ENCODE measurements at places on chromosomes 4 and X.

GRCh38 chrX:13284570-13284969, 35.3 kb downstream of the ATXN3L start:
- H3K4me3 ChIP-seq, result no peak overlapping the region
- no peak for ATAC-seq
- no peaks in the 10 kb centered on the region for H3K4me1 ChIP-seq
- no peaks in the 10 kb centered on the region for H3K27me3 ChIP-seq

GRCh38 chrX:94329182-94329581, 655.2 kb downstream of the FAM133A start:
- no peak overlapping the region for H3K4me3 ChIP-seq
- H3K27ac ChIP-seq, result no peak overlapping the region
- no peaks in the 10 kb centered on the region for H3K27me3 ChIP-seq
- no peaks in the 10 kb centered on the region for H3K4me1 ChIP-seq

DNA sequence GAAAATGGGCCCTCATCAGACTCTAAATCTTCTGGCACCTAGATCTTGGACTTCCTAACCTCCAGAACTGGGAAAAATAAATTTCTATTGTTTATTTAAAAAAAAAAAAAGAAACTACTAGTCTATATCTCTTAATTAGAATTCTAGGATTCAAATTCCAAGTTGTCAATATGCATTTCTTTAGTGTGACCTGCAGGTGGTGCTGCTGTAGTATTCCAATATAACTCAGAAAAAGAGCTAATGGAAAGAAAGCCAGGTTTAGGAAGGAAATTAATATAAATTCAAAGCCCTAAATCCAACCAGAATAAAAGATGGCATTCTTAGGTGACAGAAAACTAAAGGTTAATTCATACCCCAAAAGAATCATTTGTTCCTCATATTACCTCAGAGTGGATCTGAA, 80.0 kb upstream of the NALF2 start:
- no peak overlapping the region for H3K4me3 ChIP-seq
- no peaks in the 10 kb centered on the region for H3K36me3 ChIP-seq
- no peak overlapping the region for H3K27ac ChIP-seq
- no peak for ATAC-seq
- no peaks in the 10 kb centered on the region for H3K4me1 ChIP-seq

- H3K4me1 ChIP-seq, result no peaks in the 10 kb centered on the region
- no peak overlapping the region for H3K27ac ChIP-seq
- H3K36me3 ChIP-seq, result no peaks in the 10 kb centered on the region
- no peak for ATAC-seq
These were observed 41.9 kb upstream of the CBR4 start for GRCh38 chr4:169051761-169052593.

DNA sequence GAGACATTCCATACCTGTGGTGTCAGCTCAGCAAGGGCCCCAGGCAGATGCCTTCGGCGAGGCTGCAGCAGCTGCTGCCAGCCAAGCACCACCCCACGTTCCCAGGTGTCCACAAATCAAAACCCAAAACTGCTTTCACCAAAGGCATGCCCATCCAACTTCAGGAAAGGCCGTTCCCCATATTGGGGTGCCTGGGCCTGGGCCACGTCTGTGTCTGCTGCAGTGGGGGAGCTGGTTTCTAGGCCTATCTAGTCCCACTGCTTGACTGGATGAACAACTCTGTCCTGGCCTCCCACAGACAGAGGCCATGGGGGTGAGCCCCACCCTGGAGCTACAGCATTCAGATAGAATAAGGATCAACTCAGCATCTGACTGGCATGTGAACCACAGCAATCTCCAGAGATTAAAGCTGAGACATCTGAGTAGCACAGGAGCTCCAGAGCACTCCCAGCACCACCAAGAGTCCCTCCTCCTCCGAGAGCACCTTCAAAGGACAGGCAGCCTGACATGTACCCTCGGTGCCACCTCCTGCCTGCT, 37.0 kb downstream of the NAT8L start:
- ATAC-seq, result no peak
- no peak overlapping the region for H3K4me3 ChIP-seq
- no peaks in the 10 kb centered on the region for H3K4me1 ChIP-seq

DNA sequence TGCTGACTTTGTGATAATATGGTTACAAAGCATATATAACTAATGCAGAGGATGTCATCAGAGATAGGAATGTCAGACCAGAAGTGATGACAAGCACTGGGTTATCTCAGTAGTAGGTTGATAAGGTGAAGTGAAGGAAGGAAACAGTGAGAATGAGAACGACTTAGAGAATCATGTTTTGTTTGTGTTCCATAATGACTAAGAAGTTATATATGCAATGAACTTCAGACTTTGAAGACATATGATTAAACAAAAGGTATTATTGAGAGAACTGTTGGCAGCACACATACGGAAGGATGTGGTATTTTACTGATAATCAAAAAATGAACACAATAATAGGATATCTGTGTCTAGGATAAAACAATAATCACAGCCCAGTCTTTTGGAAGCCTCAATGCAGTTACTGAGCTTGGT, 18.3 kb upstream of the HHIP start:
- ATAC-seq, result no peak
- no peak overlapping the region for H3K4me3 ChIP-seq
- no peaks in the 10 kb centered on the region for H3K36me3 ChIP-seq
- H3K27me3 ChIP-seq, result no peaks in the 10 kb centered on the region
- H3K4me1 ChIP-seq, result no peaks in the 10 kb centered on the region
- no peak overlapping the region for H3K27ac ChIP-seq

DNA sequence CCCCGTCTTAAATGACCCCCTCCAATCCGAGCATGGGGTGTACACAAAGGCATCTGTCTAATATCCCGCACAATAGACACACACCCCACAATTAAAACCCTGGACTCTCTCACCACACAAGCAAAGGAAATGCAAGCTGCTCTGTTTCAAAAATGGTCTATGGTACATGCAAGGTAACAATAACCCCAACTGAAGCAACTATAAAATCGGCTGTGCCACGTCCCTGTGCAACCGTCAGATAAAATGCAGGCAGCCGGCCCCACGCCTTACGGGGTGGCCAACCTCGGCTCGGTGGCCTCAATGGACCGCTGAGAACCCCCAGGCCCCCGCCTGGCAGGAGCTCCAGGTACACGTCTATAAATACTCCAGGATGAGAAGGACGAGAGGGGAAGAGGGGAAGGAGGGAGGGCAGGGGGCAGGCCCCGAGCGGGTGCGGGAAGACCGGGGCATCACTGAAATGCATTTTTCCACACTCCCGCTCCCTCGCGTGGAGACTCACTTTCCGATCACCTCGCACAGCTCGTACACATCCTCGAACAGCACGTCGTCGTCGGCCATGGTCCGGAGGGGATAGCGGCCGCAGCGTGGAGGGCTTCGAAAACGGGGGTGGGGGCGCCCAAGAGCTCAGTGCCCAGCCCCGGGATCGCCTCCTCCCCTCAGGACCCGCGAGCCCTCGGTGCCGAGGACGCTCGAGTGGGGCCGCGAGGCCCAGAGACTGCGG, 763 bp downstream of the CASK start:
- H3K27me3 ChIP-seq, result no peaks in the 10 kb centered on the region
- H3K36me3 ChIP-seq, result peaks cover 12% of the 10 kb centered on the region
- ATAC-seq, result peak; percentile 0
- H3K4me1 ChIP-seq, result peaks cover 5% of the 10 kb centered on the region
- H3K4me3 ChIP-seq, result peak overlapping the region; percentile 98

- H3K4me3 ChIP-seq, result no peak overlapping the region
- H3K36me3 ChIP-seq, result no peaks in the 10 kb centered on the region
- peaks cover 6% of the 10 kb centered on the region for H3K27me3 ChIP-seq
- no peaks in the 10 kb centered on the region for H3K4me1 ChIP-seq
These were observed 168.6 kb downstream of the MGST2 start for GRCh38 chr4:139834226-139834662.

DNA sequence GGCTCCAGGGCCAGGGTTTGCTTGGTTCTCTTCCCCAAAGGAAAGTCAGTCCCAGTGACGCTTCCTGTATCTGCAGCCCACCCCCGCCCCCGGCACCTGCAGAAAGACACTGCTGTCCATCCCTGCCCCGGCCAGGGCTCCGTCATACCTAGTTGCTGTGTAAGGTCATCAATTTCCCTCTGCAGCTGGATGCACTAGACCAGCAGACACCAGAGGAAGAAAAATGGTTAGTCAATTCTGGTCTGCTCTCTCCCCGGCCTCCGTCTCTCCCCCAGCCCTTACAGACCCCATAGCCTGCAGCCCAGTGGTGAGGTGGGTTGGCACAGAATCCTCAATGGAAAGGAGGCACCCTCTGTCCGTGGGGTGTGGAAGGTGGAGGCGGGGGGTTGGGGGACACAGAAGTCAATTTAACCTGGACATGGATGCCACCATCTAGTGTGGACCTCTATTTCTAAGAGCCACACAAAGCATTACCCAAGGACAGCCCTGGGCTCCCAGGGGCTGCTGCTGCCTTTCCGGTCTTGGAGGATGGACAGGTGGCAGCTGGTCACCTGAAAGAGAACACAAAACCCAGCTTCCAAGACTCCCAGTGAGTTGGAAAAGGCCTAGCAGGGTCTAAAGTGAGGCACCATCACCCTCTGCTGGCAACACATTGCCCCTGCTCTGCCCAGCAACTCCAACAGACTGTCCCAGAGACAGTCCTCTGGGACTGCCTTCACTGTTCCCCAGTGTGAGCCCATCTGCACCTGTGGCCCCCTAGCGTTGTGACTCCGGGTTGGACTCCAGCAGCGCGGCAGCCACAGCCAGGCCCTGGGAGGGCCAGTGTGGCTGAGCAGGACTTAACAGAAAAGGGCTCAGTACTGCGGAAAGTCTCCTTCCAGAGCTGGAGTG, 40.2 kb upstream of the NHSL2 start:
- peaks cover 23% of the 10 kb centered on the region for H3K27me3 ChIP-seq
- no peaks in the 10 kb centered on the region for H3K36me3 ChIP-seq
- H3K27ac ChIP-seq, result no peak overlapping the region

- peaks cover 5% of the 10 kb centered on the region for H3K36me3 ChIP-seq
- H3K27me3 ChIP-seq, result peaks cover 5% of the 10 kb centered on the region
- peak; percentile 76 for ATAC-seq
- peak within 1 kb of the TSS; percentile 95 for H3K4me3 ChIP-seq
These were observed at the start of gene LONRF3 for GRCh38 chrX:118974088-118974907. Gene LONRF3, plus strand, starts transcription at chrX:118974618. Its CDS starts 163 bp downstream, at chrX:118974781.

DNA sequence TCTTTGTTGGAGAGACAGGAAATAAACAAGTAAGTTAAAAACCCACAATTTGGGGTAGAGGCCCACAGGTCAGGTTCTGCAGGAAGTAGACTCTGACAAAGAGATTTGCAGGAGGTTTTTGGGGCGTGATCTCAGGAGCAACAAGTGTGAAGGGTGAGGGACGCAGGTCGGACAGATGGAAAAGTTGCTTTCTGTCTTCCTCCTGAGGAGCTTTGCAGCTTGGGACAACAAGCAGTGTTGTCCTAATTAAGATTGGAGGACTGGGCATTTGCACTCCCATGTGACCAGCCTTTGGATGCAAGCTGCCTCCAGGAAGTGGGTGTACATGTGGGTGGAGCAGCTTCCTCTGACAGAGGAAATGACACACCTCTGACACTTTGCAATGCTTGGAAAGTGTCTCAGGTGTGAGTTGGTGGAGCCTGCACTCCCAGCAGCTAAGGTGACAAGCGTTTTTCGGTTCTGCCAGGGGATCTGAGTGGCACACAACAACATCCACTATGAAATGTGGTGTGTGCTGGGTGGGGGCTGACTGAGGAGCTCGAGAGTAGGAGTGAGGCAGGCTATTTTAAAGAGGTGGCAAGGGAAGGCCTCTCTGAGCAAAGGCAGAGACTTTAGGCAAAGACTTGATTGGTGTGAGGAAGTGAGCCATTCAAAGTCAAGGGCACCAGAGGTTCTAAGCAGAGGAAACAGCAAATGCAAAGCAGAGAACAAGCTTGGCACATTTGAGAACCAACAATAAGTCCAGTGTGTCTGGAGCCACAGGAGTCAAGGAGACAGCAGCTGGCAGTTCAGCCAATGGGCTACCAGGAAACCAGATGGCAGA, 339.8 kb upstream of the GATB start:
- no peaks in the 10 kb centered on the region for H3K27me3 ChIP-seq
- peaks cover 6% of the 10 kb centered on the region for H3K36me3 ChIP-seq
- H3K27ac ChIP-seq, result peak overlapping the region; percentile 95
- ATAC-seq, result peak; percentile 90
- peak overlapping the region; percentile 89 for H3K4me3 ChIP-seq
- peaks cover 59% of the 10 kb centered on the region for H3K4me1 ChIP-seq

GRCh38 chr4:158208963-158209640, 1.2 kb upstream of the TMEM144 start:
- peaks cover 29% of the 10 kb centered on the region for H3K27me3 ChIP-seq
- H3K4me1 ChIP-seq, result peaks cover 7% of the 10 kb centered on the region
- H3K27ac ChIP-seq, result no peak overlapping the region
- no peaks in the 10 kb centered on the region for H3K36me3 ChIP-seq
- ATAC-seq, result no peak

GRCh38 chr4:170011921-170012628, 14.1 kb downstream of the MFAP3L start:
- no peak for ATAC-seq
- H3K4me1 ChIP-seq, result peaks cover 5% of the 10 kb centered on the region
- H3K4me3 ChIP-seq, result no peak overlapping the region
- no peak overlapping the region for H3K27ac ChIP-seq
- H3K36me3 ChIP-seq, result no peaks in the 10 kb centered on the region

DNA sequence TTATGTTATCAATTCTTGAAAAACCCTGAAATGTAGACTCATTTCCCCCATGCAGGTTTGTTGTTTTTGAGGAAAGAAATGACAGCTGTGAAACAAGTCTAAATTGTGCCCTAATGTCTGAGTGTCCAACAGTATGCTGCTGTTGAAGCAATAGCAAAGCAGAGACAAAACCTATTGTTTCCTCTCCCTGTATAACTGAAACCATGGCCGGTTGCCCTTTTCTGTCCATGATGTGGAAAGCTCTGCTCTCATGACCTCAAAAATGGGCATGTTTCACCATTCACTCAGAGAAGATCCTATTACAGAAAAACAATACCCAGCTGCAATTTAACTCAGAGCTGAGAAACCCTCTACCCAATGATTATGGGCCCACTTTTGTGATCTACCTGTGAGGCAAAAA, 312.6 kb upstream of the FTHL17 start:
- no peaks in the 10 kb centered on the region for H3K27me3 ChIP-seq
- no peaks in the 10 kb centered on the region for H3K4me1 ChIP-seq
- no peak for ATAC-seq
- no peak overlapping the region for H3K27ac ChIP-seq

DNA sequence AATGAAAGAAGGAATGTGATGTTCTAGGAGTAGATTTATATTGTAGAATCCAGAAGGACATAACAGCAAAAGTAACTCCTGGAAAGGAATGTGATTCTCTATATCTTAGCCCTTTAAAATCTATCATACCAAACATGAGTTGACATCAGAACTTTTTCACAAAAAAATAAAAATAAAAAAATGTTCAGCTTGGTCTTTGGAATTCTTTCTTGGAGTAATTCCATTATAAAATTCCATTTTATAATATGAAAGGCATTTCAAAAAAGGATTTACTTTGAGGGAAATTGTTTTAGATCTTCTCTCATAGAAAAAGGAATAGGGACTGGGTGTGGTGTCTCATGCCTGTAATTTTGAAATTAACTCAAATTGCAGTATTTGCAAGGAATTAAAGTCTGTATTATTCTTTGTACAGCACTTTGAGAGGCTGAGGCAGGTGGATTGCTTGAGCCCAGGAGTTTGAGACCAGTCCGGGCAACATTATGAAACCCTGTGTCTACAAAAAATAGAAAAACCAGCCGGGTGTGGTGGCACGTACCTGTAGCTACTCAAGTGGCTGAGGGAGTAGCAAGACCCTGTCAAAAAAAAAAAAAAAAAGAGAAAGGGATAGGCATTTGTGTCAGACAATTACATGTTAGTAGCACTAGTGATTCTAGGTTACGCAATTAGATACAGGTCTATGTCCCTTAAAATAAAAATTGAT, 134.9 kb downstream of the SLC4A4 start:
- H3K4me3 ChIP-seq, result no peak overlapping the region
- H3K36me3 ChIP-seq, result no peaks in the 10 kb centered on the region
- H3K27ac ChIP-seq, result no peak overlapping the region
- H3K27me3 ChIP-seq, result no peaks in the 10 kb centered on the region

- peak overlapping the region; percentile 68 for H3K4me3 ChIP-seq
- ATAC-seq, result peak; percentile 14
- no peak overlapping the region for H3K27ac ChIP-seq
- H3K27me3 ChIP-seq, result peaks cover 27% of the 10 kb centered on the region
These were observed 343 bp downstream of the DACH2 start for GRCh38 chrX:86148594-86148993.

All from activated T-helper 17 cell treated with anti-CD3 and anti-CD28 coated beads, Interleukin-2, amount 50 U/mL, for 72 hours (primary cell).